ENCODE measurements at places on chromosomes 2 and 18.

GRCh38 chr2:239882331-239882732, 142.8 kb downstream of the NDUFA10 start:
- peak; percentile 71 for DNase-seq

DNA sequence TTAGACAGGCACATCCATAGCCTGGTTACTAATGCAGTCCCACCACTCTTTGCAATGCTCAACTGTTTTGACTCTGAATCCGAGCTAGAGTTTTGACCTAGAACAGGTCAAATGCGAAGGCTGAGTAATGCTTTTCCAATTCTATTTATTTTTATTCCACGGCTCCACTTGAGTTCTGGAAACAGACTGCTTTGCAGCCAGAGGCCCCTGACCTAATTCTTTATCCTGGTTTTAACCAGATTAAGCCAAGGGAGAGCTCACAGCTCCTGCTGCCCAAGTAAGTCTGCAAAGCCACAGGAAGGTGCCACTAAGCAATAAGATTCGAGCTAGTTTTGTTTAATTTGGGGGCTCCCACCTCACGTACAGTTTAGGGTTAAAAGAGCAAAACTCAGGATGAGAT, 51.4 kb downstream of the MREG start:
- no peak for DNase-seq

DNA sequence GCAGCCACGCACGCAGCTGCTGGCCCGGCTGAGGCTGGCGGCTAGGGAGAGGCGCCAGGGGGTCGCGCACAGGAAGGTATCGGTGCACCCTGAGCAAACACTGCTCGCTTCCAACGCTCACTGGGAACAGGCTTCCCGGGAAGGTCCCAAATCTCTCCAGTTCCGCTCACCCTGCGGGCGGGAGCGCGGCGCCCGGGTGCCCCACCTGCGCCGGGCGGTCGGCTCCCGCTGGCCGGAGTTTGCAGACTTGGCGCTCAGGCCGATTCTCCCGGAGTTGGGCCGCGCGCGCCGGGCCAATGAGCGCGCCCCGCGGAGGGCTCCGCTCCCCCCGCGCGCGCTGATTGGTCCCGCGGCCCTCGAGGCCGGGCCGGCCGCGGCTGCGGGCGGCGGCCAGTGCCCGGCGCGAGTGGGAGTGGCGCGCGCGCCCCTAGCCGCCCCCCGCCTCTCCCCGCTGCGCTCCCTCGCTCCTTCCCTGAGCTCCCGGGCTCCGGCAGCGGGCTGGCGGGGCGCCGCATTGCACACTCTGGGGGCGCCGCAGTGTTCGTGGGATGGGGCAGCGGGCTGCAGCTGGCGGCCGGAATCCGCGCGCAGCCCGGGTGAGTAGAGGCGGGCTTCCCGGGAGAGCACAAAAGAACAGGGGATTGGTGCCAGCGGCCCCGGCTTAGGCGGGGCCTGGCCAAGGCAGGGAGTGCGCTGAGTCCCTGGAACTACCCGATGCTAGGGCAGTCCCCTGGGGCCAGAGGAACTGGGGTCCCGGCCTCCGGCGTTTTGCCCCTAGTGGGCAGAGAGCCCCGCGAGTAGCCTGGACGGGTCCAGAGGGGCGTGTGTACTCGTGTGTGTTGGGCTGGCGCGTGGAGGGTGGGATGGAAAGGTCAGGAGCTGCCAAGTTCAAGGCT, at the start of gene LYPD6:
Gene LYPD6, plus strand, starts transcription at position 461 of the 896 bp plus-strand sequence. CDS start 107,122 bp downstream, outside the sequence.
- DNase-seq: no peak

DNA sequence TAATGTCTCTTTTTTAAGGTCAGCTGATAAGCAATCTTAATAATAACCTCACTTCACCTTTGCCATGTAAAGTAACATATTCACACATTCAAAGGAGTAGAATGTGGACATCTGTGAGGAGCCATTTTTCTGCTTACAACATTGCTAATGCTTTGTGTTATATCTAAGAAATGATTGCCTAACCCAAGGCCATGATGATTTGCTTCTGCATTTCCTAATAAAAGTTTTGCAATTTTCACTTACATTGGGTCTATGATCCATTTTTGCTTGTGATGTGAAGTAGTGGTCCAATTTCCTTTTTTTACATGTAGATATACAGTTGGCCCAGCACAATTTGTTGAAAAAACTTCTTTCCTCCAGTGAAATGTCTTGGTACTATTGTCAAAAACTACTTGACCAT, 22.0 kb downstream of the RELCH start:
- DNase-seq: no peak

GRCh38 chr2:159175182-159175581, 111.3 kb downstream of the WDSUB1 start:
- no peak for DNase-seq

- no peak for DNase-seq
Observed at GRCh38 chr18:12397254-12397653, 10.5 kb upstream of the PRELID3A start.

GRCh38 chr18:42113529-42114191, 158.6 kb downstream of the PIK3C3 start:
- DNase-seq: no peak

- DNase-seq: no peak
Observed at GRCh38 chr2:177264209-177264692, 276 bp downstream of the NFE2L2 start.
